Stimulated activated CD4-positive, alpha-beta T cell treated with anti-CD3 and anti-CD28 coated beads, Interleukin-15, amount 100 ng/mL, for 1 hour (primary cell): ENCODE measurements at places on chromosomes 7 and 10.

DNA sequence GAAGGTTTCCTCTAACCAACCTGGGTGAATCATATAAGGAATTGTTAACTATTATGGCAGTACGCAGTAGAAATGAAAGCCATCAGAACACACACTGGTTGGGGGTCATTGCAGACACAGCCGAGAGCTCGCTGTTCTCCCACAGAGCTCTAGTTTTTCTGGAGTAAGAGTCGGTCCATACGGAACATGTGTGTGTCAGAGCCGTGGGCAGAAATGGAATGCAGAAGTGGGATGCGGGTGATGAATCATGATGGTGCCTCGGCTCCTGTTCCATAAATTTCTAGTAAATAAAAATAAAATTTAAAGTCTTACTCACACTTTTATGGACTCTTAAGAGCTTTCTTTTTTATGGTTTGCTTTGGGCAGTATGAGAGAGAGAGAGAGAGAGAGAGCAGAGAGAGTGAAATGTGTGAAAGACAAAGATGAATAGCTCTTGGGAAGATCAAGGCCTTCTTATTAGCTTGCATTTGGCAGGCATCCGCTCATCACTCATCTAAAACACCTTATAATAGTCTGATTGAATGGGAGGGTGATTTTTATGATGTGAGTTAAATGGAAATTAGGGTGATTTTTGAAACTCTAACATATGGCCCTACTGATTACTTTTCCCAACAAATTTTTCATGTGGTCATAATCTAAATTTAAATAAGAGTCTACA, 98.8 kb upstream of the PFKP start:
- DNase-seq: no peak

DNA sequence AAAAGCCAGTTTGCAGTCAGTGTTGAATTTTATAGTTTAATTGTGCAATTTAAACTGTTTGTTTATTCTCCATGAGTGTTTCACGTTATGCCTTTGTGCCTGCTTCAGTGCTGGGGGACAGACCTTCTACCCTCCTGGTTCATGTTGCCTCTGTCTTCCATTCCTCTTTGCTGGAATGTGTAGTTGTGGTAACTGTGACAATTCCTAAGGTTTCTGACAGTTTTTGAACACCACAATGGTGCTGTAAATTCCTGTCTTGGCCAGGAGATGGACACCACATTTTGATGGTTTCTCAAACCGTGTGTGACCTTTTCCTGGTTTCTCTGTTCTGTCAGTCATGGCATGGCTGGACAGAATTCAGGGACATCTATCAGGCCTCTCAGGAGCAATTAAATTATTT, 201.7 kb downstream of the BICC1 start:
- no peak for DNase-seq

DNA sequence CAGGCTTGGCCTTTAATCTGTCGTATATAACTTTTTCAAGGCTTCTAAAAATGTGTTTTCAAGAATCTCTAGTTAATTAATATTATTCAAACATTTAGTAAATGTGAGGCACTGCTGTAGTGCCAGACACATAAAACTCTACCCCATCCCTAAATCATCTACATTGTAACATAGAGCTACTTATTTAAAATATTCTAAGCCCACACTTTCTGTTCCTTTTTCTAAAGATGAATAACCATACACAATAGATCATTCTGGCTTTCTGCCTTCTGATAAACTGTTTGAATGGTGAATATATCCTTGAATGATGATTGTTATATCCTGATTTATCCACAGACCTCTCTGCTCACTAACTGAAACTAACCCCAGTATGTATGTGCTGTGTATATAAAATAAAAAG, 41.4 kb downstream of the BRAF start:
- no peak for DNase-seq

DNA sequence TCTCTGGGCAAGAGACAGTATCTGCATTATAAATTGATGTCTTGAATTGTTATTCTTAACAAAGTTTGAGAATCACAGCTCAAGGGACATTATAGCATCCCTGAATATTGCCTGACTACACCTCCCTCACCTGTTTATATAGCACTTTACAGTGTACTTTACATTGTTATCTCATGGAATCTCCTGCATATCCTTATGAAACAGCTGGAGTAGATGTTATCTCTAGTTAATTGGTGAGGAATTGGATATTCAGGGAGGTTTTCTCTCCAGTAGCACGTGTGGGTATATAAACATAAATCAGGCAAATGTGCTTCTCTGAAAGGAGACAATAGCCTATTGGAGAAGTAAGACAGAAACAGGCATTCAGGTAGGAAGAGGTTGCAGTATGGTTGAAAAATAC, 117.2 kb downstream of the SRI start:
- no peak for DNase-seq

GRCh38 chr7:13952921-13953320, 36.5 kb downstream of the ETV1 start:
- DNase-seq: no peak

- no peak for DNase-seq
These were observed 142.0 kb downstream of the NRBF2 start for GRCh38 chr10:63275094-63275493.

DNA sequence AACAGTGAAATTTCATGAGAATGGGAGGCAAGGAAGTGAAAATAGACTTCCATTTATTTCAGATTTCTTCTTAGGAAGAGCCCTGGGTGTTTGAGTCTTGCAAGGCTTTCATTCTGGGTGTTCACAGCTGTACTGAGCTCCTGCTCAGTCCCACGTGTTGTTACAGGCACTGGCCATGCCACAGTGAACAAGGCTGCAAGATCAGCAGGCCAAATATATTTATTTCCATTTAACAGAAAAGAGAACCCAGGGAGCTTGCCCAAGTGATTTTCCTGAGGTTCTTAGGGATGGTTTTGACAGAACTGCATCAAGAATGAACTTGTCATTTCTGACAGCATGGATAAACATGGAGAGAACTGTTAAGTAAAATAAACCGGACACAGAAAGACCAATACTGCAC, 54.5 kb upstream of the CD36 start:
- no peak for DNase-seq

GRCh38 chr7:32587411-32587948, 92.2 kb downstream of the AVL9 start:
- no peak for DNase-seq

DNA sequence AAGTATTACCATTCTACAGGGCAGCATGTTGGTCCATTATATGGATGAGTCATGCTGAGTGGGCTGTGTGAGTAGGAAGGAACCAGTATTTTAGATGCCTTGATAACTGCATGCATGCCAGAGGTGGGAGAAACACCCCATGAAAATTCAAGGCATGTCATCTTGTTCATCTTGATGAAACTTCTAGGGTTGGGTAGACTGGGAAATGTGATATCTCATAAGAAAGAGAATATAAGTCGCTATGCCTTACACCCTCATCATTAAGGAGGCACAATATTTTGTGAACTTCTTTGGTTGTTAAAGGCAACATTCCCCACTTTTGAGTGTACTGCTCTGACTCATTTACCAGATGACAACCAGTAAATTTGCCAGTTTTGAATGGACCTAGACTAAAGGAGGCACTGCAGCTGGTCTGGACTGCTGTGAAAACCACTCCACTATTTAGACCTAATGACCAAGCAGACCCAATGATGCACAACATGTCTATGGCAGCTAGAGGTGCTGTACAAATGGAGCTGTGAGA, 48.0 kb downstream of the ZNF365 start:
- no peak for DNase-seq

DNA sequence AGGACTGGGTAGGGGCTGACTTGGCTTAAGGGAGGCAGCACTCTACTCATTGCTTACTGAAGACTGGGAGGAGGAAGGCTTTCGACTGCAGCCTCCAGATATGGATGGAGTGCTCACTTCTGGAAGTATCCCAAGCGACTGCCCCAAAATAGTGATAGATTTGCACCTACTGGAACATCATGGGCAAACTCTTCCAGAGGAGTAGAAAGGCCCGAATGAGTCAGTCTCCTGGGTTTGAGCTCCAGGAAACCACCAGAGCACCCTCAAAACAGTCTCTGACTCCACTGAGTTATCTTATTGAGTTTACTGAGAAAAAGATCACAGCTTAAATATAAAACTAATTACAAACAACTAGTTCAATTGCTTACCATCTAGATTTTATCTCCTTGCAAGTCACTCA, 37.2 kb upstream of the PDLIM1 start:
- no peak for DNase-seq

GRCh38 chr10:6070660-6071059, 8.5 kb upstream of the IL2RA start:
- DNase-seq: no peak

GRCh38 chr7:155383756-155384491, 74.0 kb upstream of the EN2 start:
- no peak for DNase-seq

DNA sequence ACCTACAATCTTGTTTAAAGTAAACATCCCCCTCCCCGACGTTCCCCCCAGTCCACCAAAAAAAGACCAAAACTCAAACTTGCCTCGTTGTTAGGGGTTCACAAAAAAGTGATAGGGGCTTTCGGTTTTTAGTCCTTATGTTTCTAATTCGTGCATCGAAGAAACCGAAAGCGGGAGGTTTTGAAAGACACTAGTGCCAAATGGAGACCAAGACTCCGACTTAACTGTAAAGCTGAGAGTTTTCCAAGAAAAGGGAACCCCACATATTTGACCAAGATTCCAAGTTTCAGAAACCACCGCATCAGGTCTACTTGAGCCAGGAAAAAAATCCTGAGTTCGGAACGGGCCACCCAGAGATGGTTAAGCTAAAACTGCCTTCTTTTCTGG, 534 bp downstream of the PSMA2 start:
- no peak for DNase-seq

GRCh38 chr7:1176891-1177373, 16.9 kb upstream of the ZFAND2A start:
- peak; percentile 77 for DNase-seq
